GDM1 (cell line): ENCODE measurements at places on chromosomes 11 and 22.
A peak's percentile ranks its signal among the peaks of the same experiment; 100 is the strongest.

DNA sequence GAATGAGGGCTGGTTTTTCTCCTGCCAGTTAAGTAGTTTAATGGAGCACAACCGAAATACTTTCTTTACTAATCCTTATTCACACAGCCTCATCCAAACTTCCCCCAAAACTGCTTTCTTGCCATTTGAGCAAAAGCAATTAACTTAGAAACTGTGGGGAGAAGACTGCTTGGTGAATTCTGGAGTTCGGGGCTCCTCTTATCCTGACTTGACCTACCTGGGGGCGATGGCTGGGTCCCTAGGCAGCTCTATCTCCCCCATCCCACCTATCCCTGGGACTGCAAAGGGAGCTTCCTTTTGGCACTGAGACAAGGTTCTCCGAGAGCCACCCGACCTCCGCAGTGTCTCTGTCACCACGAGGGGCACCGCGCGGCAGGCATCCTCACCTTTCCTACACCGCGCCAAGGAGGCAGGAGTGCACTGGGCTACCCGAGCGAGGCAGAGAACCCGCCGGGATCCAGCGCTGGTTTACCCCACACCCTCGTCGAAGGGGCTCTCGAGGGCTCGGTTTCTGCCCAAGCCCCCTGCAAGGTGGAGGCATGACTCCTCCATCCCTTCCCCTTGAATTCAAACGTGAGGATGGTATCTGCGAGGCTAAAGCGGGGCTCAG lies 759 bp downstream of the DESI1 start:
- DNase-seq = no peak

DNA sequence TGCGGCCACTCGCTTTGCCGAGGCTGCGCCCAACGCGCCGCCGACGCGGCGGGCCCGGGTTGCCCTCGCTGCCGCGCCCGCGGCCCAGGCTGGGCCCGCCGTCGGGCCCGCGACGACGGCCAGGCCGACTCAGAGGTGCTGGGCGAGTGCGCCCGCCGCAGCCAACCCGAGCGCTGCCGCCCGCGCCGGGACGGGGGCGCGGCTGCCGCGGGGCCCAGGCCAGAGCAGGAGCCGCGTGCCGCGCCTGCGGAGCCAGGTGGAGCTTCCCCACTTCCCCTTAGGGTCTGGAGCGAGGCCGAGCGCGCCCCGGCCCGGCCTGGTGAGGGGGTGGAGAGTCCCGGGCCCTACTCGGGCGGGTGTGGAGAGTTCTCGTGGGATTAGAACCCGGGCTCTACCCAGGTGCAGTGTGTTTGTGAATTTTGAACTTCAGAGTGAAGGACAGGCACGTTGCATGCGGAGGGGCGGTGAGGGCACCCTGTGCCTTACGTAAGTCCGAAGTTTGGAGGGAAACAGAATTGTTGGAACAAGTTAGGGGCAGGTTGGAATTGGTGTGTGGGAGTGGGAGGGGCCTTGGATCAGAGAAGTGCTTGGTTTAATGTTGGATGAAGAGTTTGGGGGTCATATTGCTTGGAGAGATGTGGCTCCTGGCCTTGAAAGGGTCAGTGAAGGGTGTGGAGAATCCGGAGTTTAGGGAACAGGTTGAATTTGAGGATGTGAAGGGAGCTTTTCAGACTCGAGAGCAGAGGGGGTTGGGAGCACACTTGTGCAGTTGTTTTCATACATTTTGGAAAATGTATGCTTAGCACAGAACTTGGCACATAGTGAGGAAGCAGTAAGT lies 697 bp downstream of the RNF169 start:
- DNase-seq = peak; percentile 56

GRCh38 chr11:125101596-125101995 lies 9.8 kb downstream of the TMEM218 start:
- no peak for DNase-seq

DNA sequence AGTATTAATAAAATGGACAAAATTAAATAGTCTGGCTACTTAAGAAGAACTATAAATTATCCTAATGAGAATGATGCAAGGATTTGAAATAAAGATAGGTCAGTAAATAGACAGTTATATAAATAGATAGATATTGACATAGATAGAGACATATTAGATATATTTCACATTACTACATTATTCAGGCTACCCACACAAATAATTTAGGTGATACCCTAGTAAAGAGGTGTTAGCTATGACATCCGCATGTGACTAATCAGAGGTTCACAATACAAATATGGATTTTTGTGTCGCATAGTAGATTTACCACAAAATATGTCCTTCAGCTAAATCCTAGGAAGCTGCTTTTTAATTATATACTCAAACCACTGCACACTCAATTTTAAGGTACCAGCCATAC lies 729.0 kb upstream of the ANO3 start:
- DNase-seq = no peak

DNA sequence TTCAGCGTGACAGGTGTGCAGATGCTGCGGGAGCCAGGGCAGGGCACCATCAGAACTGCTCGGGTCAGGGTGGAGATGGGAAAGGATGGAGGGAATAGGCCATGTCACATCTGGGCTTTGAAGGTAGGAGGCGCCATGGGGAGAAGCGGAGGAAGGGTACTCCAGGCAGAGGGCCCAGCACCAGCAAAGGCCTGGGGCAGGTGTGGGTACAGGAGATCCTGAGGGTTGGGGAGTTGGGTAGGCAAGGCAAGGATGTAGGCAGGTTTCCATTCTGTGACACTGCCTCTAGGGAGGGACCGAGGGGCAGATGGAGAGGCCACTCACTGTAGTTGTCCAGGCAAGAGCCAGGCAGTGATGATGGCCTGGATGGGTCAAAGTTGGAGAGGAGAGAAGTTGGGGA lies 8.5 kb downstream of the EMID1 start:
- no peak for DNase-seq

- no peak for DNase-seq
These were observed 193.4 kb downstream of the ST3GAL4 start for GRCh38 chr11:126548581-126549550.

DNA sequence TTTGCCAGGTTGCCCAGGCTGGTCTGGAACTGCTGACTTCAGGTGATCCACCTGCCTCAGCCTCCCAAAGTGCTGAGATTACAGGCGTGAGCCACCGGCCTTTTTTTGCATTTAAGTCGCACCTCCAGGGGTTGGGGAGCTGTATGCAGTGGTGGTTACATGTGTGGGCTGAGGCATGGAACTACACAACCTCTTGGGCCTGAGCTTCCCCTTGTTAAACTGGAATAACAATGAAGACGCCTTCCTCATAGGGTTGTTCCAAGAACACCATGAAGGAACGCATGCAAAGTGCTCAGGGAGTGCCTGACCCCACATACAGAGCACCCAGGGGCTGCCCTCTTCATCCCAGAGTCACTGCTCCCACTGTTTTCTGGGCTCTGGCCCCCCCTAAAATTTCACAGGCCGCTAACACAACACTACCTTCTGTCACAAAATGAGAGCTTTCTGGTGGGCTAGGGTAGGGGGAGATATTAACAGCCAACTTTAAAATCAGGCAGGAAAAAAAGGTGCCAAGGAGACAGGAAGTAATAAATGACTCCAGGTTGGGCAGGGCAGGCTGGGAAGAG lies 1.3 kb upstream of the FAM118A start:
- no peak for DNase-seq
